ENCODE measurements at places on chromosomes 6 and 20.

DNA sequence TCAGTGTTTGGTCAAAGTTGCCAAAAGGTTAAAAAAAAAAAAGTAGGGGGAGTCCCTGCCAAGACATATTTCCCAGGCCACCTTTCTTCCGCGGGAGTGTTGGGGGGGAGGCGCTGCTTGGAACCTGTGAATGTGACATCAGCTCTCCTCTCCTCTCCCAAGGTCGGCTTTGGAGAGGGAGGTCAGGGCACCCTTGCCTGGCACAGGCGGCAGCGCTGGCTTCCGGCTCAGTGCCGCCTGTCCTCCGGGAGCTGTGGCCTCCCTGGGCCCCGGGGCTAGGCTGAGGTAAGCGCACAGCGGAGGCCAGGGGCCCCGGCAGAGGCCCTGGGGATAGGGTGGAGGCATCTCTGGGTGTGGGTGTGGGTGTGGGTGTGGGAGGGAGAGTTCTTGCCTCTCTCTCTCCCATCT is 1.9 kb upstream of the EDN1 start:
- DNase-seq: no peak

DNA sequence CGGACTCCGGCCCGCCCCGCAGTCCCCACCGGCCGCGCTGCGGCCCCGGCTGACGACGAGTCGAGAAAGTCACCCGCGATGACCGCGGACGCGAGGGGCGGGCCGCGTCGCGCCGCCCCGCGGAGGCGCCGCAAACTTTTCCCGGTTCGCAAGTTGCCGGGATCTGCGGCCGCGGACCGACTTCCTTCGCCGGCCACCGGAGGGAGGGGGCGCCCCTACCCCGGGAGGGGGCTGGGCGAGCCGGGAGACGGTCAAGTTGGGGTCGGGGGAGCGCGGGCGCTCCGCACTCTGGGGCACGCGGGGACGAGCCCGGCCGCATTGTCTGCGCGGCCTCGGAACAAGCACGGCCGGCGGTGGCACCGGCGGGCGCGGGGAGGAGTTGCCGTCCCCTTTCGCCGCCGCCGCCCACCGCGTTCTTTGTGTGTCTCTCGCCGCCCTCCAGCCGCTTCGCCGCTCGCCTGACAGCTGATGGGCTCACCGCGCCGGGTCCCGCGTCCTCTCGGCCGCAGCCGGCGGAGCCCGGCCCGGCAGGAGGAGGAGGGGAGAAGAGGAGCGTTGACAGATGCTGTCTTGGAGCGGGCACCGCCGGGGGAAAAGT is 131.6 kb downstream of the OGFRL1 start:
- DNase-seq: no peak

GRCh38 chr20:44896583-44896982 is 11.1 kb downstream of the YWHAB start:
- no peak for DNase-seq

- DNase-seq: no peak
Measured at GRCh38 chr6:71888756-71889340, 2.5 kb downstream of the RIMS1 start.

DNA sequence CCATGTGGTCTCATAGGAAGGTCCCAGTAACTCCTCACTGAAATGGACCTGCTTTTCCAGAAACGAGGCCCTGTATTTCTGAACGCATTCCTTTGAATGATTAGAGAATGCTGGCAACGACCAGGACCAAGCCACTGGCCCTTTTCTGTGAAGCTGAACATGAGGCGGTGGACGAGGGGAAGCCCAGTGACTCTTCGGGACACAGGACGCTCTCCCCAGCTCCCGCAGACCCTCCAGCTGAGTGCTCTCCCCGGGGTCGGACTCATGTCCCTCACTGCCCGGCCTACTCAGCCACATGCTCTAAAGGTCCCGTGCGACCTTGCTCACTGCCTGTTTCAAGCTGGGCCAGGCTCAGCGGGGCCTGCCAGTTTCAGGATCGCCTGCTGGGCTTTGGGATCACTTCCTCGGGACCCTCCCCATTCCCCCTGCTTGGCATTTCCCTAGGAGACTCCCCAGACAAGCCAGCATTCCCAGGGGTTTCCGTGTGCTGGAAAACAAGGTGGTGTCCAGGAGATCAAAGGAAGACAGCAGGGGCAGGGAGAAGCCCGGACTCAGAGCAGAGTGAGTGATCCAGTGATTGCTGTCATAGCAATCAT is 2.6 kb upstream of the CST9 start:
- DNase-seq: no peak

DNA sequence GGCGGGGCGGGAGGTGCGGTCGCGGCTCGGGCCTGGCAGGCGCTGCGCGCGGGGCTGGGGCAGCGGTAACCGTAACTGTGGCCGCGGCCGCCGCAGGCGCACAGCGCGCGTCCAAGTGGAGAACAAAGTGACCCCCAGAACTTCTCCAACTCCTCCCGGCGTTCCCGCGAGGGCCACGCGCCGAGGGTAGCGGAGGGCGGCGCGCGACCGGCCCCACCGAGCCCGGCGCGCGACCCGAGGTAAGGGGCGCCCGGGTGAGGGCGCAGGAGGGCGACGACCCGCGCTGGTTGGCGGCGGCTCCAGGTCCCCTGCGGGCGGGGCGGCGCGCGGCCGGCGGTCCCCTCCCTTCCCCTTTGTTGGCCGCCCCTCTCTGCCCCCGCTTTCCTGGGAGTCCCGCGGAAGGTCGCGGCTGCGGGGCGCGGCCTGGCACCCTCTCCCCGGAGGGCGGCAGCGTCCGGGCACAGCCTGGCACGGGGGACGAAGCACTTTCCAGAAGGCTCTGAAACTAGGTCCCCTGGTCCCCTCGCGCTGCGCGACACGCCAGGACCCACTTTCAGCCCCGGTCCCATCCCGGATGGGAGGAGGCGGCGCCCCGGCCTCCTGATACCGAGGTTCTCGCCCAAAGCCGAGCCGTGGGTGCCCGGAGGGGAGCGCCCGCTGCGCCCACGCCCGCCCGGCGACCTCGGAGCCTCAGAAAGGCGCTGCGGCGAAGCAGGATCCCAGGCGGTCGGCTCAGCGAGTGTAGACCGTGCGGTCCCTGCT is at the start of gene TIAM2:
TSS of gene TIAM2 (plus strand) at position 62 of the 762 bp plus-strand sequence. CDS start 133,909 bp downstream, outside the sequence.
- no peak for DNase-seq

DNA sequence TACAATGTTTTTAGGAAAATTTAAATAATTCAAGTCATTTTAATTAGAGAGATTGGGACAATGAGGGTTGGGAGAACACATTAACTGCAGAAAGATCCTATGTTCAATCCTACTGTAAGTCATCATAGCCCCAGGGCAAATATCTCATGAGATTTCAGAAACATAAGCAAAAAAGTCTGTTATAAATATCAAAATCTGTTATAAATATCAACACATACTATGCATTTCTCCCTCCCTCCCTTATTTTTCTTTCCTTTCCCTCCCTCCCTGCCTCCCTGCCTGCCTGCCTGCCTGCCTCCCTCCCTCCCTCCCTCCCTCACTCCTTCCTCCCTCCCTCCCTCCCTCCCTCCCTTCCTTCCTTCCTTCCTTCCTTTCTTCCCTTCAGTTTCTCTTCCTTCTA is 267.3 kb upstream of the SASH1 start:
- DNase-seq: no peak

DNA sequence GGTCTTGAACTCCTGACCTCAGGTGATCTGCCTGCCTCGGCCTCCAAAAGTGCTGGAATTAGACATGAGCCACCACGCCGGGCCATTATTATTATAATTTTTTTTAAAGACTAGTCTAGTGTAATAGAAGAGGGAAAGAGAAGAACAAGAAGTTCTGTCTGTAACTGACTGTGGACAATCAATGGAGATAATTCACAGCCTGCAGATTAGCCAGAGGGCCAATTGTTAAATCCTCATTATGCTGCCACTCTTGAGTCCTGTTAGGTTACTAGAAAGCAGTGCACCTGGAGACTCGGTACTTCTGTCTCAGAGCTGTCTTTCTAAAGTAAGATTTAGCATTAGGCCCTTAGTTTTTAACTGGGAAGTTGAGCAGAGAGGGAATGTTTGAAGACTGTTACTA is 37.5 kb downstream of the CARMIL1 start:
- no peak for DNase-seq

- DNase-seq: no peak
Measured at GRCh38 chr6:17360564-17360963, 32.8 kb upstream of the CAP2 start.

DNA sequence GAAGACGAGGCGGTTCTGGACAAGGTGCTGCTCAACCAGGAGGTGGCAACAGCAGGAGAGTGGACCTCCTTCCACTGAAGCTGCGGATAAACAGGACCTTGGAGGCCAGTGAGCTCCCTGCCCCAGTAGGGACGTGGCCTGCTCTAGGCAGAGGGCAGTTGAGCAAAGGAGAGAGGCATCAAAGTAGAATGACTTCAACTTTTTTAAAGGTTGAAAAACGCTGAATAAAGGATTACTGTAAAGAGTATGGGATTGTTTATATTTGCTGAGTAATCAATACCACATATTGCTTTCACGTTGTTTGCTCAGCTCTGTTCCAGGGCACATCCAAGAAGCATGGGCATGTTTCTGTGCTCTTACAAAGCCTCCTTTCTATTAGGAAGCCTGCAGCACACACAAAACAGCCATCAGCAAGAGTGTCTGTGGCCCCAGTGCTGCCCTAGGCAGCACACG is 48.1 kb downstream of the ERMARD start:
- DNase-seq: no peak

DNA sequence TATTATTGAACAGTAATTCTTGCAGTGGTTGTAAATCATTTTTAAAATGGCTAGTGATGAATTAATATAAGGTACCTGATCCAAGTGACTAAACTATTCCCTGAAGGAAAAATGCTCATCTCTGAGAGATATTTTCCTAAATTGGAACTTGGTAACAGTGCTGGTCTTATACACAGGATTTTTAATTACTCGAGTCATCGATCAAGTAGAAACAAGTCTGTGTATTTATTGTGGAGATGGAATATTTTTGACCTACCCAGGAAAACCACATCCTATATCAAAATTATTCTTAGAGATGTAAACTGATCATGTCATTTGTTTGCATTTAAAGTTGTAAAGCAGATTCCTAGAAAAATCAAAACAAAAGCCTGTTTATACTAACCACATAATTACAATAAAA is 166.9 kb downstream of the MOXD1 start:
- no peak for DNase-seq

DNA sequence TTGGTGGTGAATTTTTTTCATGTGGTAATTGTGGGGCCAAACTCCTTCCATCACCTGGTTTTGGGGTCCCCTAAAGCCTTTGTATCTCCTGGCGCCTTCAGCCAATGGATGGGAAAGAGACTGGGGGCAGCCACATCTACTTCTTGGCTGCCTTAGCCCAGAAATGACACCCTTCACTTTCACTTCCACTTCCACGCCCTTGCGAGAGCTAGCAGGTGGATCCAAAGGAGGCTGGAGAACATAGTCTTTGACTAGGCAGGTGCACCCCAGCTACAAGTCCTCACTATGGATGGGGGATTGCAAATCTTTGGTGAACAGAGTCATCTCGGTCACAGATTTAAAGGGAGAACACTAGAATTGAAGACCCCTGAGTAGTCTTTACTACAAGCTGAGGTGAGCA is 70.8 kb downstream of the NDUFAF5 start:
- no peak for DNase-seq

GRCh38 chr20:53677447-53678314 is 84.0 kb upstream of the ZNF217 start:
- no peak for DNase-seq

GRCh38 chr6:156563714-156564113 is 213.5 kb upstream of the ARID1B start:
- no peak for DNase-seq

DNA sequence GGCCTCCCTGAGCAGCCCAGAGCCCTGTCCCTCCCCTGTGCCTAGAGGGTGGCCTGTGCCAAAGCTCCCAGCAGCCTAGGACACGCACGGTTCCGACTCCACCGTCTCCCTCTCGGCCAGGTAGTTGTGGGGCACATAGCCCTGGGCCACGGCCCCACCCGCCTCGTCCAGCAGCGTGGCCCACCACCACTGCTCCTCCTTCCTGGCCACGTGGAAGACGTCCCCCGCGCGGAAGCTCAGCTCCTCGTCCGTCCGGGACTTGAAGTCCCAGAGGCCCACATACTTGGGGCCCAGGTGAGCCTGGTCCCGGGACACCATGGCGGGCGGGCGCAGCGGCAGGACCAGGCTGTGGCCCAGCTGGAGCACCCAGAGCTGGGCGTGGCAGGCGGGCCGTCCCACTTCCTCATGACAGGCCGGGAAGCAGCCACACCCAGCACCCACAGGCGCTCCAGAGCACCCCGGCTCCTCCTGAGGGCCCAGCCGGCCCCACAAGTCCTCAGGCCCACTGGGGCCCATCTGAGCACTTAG is at the start of gene PTK6:
TSS of gene PTK6 (minus strand) at position 380 of the 528 bp plus-strand sequence. CDS start at position 318, 62 bp downstream.
- DNase-seq: no peak

- no peak for DNase-seq
Measured at GRCh38 chr20:50136822-50137599, 16.5 kb downstream of the PEDS1 start.

- no peak for DNase-seq
Measured at GRCh38 chr6:165390475-165390874, 81.1 kb upstream of the C6orf118 start.

DNA sequence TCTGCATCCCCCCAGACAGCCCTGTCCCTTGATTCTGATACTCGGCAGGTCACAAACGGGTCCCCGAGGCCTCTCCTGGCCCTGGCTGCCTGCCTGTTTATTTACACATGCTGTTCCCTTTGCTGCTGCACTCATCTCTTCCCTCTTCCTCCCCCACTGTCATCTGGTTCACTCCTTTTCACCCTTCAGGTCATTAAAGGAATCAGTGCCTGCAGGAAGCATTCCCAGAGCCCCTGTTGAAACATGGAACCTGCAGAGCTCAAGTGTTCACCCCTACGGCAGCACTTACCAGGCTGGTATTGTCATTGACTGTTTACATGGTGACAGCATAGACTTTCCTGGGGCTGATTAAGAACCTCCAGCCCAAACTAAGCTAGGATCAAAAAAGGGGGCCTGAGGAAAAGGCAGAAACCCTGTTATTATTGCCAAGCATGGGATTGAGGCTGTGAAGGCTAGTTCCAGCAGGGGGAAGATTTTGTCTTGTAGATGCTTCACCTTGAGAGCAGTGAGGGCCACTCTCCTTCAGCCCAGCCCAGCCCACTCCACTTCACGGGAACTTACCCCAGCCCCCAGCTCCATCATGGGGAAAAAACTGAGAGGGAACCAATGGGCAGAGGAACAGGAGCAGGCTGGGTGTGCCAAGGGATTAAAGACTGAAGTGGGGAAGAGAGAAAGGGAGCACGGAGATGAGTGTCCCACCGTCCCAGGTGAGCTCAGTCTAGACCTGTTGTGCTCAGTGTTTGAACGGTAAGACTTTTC is 73.2 kb downstream of the JPH2 start:
- DNase-seq: no peak

- DNase-seq: no peak
Measured at GRCh38 chr6:56764081-56764566, 121.4 kb upstream of the DST start.
